AG04449 (cell line): ENCODE measurements at places on chromosomes 12 and 14.

- DNase-seq, result no peak
These were observed 38.9 kb downstream of the PRORP start for GRCh38 chr14:35161231-35161630.

DNA sequence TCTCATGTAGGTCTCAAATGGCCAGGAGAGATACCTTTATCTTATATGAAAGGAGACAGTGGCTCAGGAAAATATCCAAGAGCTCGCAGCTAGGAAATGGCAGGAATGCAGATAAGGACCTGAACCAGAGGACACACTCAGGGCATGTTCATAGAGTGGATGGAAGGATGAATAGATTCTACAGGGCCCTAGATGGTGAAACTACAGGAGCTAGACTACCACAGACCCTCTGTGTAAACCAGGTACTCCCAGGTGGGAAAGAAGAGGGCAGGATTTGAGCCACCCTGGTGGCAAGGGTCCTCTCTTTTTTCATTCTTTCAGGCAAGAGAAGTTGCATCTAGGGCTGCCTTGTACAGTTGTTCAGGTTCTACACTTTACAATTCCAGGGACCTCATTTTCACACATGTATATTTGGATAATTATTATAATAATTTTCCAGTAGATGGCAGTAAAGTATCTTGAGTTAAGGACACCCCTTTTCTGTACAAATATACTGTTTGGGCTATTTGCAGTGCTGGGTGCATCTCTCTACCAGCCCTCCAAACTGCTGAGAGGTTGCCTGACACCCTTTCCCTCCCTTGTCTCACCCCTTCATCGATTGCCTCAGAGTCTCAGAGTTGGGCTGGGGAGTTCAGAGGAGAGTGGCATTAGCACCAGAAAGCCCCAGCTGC is 10.5 kb upstream of the ZDHHC22 start:
- DNase-seq, result no peak

DNA sequence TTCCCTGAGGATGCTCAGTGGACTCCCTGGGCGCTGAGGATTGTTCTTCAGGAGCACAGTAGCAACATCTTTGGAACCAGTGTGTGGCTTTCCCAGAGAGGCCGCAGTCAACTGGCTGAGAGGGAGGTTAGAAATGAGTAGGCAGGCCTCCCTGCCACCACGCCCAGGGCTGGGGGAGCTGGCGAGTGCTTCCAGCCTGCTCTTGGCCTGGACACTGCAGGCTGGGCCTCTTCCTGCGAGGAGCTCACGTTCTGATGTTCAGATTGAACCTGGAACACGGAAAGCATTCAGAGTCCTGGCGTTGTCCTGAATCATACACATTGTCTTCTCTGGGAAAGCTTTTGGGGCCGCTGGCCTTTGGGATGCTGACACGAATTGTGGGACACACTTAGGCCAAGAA is 15.6 kb downstream of the TSPAN9 start:
- DNase-seq, result no peak

DNA sequence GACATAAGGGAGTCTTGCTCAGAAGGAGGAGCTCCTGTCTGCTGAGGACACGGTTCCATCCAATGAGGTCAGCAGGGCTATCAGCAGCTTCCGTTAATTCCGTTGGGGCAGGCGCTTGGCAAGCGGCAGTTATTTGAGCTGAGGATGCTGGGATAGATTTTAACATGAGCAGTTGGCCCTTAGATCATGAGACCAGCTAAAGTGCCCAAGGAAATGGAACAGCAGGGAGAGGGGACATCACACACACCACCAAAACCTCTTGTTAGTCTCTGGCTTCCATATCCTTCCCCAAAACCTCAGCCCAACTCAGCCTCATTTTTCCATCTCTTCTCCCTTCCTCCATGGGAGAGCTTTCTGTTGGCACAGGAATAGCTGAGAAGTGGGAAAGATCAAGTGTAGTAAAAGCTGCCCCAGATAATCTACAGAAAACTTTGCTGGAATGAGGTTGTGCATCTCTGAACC is 138.7 kb upstream of the PZP start:
- DNase-seq, result no peak

DNA sequence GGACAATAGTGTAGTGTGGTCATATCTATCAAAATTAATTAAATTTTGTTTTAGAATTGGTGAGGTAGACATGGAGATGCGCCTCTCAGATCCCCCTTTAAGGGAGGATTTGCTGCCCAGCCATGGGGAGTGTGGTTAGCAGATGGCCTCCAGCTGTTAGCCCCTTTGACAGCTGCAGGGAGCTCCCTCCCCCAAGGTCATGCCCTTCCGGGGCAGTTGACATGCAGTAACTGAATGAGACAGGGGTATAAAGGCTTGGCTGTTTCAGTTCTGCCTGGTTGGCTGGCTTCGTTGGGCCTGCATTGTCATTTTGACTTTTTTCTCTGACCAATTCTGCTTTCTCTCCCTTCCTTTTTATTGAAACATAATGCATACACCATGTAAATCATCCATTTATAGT is 291.5 kb upstream of the SRRM4 start:
- DNase-seq, result no peak

- no peak for DNase-seq
These were observed 131.1 kb downstream of the ACSS3 start for GRCh38 chr12:81209012-81209411.

DNA sequence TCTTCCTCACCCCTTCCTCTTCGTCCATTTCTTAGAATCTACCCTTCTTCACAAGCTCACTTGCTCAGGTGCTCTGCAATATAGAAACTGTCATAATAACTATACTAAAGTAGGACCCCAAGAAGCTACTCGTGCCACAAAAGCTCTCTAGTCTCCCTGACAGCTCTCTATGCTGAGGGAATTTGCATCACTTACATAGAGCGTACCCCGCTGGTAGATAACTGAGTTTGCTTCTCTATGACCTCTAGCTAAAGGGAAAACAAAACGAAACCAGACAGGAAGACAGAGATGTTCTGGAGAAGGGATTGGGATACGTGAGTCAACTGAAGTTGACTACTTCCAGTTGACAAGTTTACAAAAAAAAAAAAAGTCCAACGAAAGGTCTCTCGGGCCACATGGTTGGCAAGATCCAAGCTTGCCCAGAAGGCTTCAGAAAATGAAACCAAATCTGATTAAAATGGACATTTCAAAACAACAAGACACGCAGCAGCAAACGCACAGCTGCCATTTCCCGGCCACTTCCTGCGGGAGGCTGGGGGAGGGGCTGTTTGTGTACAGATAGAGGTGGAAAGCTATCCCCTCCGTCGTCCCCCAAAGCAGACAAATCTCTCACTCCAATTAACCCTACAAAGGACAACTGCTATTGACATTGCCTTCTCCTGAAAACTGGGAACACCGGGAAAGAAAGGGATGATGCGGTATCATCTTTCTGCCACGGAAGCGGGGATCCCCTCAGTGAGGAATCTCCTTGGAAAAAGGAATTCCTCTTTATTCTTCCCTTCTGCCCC is 1.3 kb downstream of the BAZ2A start:
- no peak for DNase-seq

DNA sequence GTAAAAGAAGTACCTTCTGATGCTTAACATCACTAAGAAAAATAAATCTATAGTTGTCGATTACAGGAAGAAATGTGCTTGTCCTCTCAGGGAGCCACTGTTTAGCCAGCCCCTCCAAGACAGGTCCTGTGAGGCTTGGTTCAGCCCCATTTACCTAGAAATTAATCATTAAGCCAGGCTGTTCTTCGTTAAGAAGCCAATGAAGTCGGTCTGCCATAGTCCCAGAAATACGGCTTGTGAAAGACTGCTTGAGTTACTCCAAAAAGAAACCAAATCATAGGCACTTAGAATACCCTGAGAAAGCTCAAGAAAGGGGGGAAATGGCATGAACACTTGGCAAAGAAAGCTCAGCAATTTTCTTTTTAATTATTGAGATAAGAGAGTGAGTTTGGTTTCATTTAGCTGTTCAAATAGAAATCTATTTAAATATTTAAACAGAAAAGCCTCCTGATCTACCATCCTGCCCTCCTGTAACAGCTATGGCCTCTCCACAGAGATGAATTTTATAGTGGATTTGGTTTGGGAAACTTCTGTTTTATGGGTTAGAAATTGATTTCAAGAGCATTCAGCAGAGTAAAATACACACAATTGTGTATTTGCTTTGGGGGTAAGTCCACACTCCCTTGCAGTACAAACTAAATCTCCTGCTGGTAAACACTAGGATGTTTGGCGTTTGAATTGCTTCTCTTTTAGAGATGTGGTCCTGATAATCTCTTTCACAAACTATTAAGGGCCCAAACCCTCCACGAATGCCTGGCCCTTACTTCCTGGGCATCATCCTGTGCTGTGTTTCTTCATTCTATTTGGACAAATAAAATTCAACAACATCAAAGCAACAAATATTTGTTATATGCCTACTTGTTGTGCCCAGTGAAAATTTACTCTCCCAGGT is 234.4 kb downstream of the SEC23A start:
- no peak for DNase-seq

DNA sequence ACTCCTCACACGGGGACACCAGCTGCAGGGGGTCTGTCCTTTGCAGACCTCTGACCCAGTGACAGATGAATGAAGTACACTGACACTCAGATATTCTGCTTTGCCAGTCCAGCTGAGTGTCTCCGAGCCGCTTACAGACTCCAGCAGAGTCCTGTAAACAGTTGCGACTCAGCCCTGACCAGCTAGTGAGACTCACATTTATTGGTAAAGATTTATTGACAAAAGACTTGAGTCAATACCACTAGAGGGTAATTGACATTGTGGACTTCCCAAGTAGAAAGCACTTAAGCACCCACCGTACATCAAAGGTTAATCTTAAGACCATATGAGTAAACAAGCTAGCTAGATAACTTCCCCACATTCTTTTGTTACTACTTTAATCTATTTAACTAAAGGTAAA is 9.8 kb upstream of the FKBP4 start:
- no peak for DNase-seq

DNA sequence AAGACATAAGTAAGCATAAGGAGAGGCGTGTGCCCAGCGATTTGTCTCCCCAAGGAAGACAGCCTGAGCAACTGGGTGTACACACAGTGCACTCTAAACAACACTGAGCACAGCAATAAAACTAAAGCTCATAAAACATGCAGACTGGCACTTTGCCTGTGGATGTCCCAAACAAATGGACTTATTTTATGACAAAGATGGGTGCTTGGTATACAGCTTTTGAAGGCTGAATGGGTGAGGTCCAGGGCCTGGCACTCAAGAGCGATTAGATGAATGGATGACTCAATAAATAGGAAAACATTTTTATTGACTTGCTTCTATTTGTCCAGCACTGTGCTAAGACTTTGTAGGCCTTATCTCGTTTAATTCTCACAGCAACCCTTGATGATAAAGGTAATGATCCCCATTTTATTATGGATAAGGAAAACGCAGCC is 28.5 kb downstream of the LGMN start:
- DNase-seq, result no peak

DNA sequence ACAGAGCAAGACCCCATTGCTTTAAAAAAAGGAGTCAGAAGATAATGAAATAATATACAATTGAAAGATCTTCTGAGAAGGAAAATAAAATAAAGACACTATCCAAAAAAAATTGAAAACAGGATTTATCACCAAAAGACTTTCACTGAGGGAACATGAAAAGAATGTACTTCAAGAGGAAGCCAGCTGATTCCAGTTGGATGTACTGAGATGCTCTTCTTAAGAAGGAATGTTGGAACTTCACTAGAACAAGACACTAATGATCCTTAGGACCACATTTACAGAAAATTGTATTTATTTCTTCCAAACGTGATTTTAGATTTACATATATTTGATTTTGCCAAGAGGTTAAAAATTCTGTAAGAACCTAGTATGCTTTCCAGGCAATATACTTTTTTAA is 65.6 kb upstream of the CNOT2 start:
- DNase-seq, result no peak

DNA sequence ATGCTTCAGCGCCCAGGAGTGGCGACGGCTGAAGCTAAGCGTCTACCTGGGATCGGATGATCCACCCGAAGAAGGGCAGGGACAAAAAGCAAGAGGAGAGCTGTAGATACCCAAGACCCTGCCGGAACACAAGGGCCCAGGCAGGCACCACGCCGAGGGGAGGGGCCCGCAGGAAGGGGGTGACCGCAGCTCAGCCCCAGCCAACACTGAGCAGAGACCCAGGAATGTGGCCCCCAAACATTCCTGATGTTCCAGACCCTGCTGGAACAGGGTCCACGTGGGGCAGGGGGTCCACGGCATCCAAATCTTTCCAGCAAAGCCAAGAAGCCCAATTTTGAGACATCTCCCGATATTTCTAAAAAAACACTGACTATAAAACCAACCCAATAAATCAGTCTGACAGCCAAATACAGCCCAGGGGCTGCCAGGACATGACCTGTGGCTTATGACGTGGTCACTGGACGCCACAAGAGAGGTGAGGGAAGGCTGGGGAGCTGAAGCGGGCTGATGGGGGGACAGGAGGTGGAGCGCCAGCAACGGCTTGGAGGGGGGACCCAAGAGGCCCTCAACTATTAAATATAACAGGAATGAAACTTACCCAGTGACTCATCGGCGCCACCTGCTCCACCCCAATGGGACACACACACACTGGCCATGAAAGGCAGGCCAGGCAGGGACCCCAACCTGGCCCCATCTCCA is 58.9 kb downstream of the NCOR2 start:
- no peak for DNase-seq

GRCh38 chr12:85076688-85077430 is 40.7 kb downstream of the LRRIQ1 start:
- peak; percentile 64 for DNase-seq

GRCh38 chr14:96260341-96260821 is 4.4 kb downstream of the BDKRB1 start:
- DNase-seq, result no peak

- DNase-seq, result no peak
These were observed 22.4 kb downstream of the SLC7A8 start for GRCh38 chr14:23160924-23161522.

- no peak for DNase-seq
These were observed 262.6 kb downstream of the ADAMTS20 start for GRCh38 chr12:43289426-43289801.

DNA sequence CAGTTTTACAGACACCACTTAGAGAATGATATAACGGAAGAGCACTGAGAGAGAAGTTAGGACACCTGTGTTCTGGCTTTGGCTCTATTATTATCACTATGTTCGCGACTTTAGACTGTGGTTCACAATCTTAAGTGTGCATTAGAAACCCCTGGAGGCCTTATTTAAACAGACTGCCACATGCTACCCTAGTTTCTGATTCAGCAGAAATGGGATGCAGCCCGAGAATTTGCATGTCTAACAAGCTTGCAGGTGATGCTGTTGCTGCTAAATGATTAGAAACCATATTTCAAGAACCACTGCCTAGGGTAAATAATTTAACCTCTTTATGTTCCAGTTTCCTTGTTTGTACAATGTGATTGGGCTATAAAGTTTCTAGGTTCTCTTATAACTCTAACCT is 3.6 kb upstream of the RAD51AP1 start:
- no peak for DNase-seq

- DNase-seq, result no peak
These were observed 59.4 kb downstream of the CIT start for GRCh38 chr12:119817546-119818343.

- DNase-seq, result no peak
These were observed 13.7 kb downstream of the CFL2 start for GRCh38 chr14:34700622-34701130.

- DNase-seq, result no peak
These were observed 20.8 kb downstream of the DYRK2 start for GRCh38 chr12:67669217-67669933.

- no peak for DNase-seq
These were observed 35.6 kb downstream of the GNS start for GRCh38 chr12:64723630-64724029.
